ENCODE measurements at places on chromosomes 1 and 21.

DNA sequence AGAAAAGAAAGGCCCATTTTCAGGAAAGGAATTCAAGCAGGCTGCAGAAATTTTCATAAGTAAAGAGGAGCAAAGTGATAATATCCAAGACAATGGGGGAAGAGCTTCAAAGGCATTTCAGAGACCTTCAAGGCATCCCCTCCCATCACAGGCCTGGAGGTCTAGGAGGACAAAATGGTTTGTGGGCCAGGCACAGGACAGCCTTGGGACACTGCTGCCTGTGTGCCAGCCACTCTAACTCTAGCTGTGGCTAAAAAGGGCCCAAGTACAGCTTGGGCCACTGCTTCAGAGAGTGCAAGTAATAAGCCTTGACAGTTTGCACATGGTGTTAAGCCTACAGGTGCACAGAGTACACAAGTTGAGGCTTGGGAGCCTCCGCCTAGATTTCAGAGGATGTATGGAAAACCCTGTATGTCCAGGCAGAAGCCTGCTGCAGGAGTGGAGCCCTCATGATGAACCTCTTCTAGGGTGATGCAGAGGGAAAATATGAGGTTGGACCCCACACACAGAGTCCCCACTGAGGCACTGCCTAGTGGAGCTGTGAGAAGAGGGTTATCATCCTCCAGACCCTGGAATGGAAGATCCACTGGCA lies 51.8 kb upstream of the ZSWIM5 start:
- no peak for DNase-seq

- DNase-seq = no peak
Measured at GRCh38 chr1:155873860-155874259, 14.5 kb downstream of the SYT11 start.

DNA sequence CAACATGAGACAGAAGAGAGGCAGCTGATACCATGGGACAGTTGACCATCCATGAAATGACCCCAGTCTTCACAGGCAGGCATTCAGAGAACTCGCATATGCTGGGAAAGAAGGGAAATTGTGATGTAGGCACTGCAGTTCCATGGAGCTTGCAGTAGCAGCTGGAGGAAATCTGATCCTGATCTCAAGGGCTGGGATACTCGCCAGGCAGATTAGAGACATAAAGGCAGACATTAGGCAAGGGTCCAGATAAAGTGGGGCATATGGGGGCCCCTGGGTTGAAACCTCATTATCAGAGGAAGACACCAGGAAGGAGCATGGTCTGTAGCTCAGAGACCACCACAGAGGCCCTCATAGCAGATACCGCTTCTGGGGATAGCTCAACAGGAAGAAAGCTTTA lies 48.7 kb upstream of the TNR start:
- no peak for DNase-seq

GRCh38 chr1:178575611-178576361 lies 62.9 kb downstream of the TEX35 start:
- DNase-seq = no peak

GRCh38 chr1:905071-905749 lies 18.5 kb upstream of the SAMD11 start:
- DNase-seq = no peak

DNA sequence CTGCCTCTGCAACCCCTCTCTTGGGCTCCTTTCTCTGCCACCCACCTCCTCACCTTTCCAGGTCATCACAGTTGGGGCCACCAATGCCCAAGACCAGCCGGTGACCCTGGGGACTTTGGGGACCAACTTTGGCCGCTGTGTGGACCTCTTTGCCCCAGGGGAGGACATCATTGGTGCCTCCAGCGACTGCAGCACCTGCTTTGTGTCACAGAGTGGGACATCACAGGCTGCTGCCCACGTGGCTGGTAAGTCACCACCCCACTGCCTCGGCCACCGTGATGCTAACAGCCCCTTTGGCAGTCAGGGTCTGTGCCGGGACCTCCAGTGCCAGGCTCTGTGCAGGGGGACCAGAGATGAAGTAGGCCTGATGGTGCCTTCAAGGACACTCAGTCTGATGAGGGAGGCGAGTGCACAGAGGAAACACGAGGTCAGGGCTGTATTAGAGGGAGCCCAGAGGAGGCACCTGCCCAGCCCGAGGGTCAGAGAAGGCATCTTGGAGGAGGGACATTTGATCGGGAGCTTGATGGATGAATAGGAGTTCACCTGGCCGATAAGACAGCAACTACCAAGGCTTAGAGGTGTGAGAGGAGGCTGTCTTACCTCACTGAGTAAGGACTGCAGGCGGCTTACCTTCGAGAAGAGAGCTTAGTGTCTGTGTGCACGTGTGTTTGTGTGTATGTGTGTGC lies 18.1 kb downstream of the PCSK9 start:
- DNase-seq = no peak

- no peak for DNase-seq
Measured at GRCh38 chr1:114105421-114105979, 48.2 kb downstream of the SYT6 start.

DNA sequence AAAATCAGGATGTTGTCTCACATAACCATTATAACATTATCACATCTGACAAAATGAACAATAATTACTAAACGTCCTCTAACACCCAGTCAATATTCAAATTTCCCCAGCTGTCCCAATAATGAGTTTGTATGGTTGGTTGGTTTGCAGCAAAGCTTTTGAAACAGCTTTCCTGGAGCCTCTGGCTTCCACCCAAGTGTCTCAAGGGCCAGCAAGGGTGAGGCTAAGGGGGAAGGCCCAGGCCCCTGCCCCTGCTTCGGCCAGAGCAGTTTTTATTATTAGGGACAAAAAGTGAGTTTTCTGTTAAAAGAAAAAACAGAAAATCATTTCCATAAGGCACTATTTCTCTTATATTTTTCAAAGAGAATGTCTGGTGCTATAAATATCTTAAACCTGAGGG lies 19.1 kb upstream of the AVPR1B start:
- no peak for DNase-seq

GRCh38 chr1:150780510-150780909 lies 14.9 kb upstream of the CTSS start:
- DNase-seq = no peak

- no peak for DNase-seq
Measured at GRCh38 chr1:187762118-187762517, 933.4 kb downstream of the PLA2G4A start.

GRCh38 chr1:33332357-33332789 lies 11.5 kb upstream of the A3GALT2 start:
- no peak for DNase-seq

- DNase-seq = no peak
Measured at GRCh38 chr1:234409328-234409727, 36.1 kb downstream of the COA6 start.

GRCh38 chr1:224127925-224128819 lies 14.3 kb downstream of the FBXO28 start:
- no peak for DNase-seq

GRCh38 chr1:7940745-7941436 lies at the start of gene TNFRSF9:
TNFRSF9 (minus strand) TSS chr1:7940839; CDS start chr1:7939994, 845 bp downstream.
- no peak for DNase-seq

GRCh38 chr21:31133243-31133830 lies 95.1 kb upstream of the KRTAP19-8 start:
- DNase-seq = no peak

DNA sequence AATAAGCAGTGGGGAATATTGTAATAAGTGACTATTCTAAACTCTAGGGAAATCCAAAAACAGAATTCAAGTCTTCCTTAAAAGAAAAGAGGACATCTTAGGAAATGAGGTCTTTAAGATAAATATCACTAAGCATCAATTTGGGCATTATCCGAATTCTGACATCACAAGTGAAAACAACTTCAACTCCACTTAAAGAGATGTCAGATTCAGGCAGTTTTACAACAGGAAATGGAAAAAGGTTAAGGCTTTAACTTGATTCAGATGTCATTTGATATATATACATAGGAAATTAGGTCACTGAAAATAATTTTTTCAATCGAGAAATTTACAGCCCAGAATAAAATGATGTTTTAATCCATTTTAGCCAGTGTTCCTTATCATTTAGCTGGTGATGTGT lies 435.4 kb downstream of the SETD4 start:
- DNase-seq = no peak

GRCh38 chr1:54120698-54121481 lies 31.9 kb downstream of the CDCP2 start:
- no peak for DNase-seq

DNA sequence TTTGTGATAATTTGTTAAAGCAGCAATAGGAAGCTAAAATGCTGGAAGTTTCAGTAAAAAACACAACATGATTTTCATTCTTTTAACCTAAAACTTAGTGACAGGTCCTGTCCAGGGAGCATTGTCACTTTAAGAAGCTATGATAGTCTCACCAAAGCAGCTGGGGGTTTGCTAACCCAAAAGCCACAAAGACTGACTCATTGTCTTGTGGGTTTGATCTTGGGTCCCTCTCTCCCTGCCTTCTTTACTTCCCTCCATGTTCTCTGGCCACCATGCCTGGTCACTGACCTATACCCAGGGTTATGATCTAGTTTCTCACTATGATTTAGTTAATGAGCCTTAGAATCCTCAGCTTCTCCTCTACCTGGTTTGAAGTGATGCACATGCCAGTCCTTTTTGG lies 213.5 kb upstream of the PTGFR start:
- no peak for DNase-seq

DNA sequence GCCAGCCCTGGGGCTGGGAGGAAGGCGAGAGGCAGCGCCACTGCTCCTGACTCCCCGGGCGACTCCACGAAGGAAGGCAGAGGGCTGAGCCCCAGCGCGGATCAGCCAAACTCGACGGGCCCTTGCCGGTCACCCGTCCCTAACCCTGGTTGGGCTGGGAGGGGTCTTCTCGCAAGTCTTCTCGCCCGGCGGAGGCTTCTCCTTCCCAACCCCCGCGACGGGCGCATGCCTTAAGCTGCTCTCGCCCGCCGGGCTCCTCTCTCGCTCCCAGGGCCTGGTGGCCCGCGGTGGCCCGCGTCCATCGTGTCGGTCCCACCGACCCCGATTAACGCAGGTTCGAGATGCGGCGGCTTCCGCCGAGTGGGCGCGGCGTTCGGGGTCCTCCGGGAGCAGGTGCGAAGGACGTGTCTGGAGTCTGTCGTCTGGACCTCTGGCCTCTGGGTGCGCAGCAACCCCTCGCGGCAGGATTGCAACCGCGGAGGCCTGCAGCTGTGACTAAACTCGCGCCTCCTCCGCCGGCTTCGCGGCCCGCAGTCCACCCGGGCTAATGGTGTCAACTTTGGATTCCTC lies 29.0 kb upstream of the PPM1J start:
- no peak for DNase-seq

- no peak for DNase-seq
Measured at GRCh38 chr1:95308276-95309030, 74.4 kb downstream of the RWDD3 start.

DNA sequence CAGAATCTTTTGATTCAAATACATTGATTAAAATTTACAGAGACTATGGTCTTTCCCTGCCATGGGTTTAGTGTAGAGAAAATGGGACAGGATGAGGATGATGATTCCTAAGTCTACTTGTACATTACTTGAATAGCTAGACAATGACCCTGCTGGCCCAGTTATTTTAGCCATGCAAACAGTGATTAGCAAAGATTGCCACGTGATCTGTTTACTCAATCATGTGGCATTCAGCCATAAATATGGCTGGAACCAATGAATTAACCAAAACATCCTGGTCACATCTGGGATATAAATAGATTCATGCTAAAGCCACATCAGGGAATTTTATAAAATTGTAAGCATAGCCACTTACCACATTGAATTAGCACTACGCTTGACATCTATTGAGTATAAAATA lies 167.3 kb downstream of the PBX1 start:
- no peak for DNase-seq
